ENCODE measurements at places on chromosomes 3 and 15. TPM values are rescaled to one million over a fixed set of nuclear protein-coding genes. Genes with fewer than 3 reads are reported as not detected.

DNA sequence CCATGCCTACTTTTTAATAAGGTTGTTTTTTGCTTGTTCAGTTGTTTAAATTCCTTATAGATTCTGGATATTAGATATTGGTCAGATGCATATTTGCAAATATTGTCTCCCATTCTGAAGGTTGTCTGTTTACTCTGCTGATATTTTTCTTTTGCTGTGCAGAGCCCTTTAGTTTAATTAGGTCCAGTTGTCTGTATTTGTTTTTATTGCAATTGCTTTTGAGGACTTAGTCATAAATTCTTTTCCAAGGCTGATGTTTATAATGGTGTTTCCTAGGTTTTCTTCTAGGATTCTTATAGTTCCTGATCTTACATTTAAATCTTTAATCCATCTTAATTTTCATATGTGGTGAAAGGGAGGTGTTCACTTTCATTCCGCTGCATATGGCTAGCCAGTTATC, 77.4 kb downstream of the PTPRG start:
- no peaks in the 10 kb centered on the region for H3K36me3 ChIP-seq
- H3K4me3 ChIP-seq: no peak overlapping the region
- no peak for DNase-seq
- no peak overlapping the region for H3K27ac ChIP-seq
- H3K4me1 ChIP-seq: no peaks in the 10 kb centered on the region
- no peaks in the 10 kb centered on the region for H3K27me3 ChIP-seq

GRCh38 chr3:177353140-177353539, 155.9 kb upstream of the TBL1XR1 start:
- peaks cover 25% of the 10 kb centered on the region for H3K4me1 ChIP-seq
- no peak for DNase-seq
- H3K27ac ChIP-seq: no peak overlapping the region
- H3K4me3 ChIP-seq: no peak overlapping the region
- H3K27me3 ChIP-seq: no peaks in the 10 kb centered on the region
- H3K36me3 ChIP-seq: no peaks in the 10 kb centered on the region

GRCh38 chr15:69513450-69513960, 60.9 kb downstream of the RPLP1 start:
- no peak for DNase-seq

The TMEM158 gene
- 0.40 TPM for total RNA-seq

The NGRN gene
- total RNA-seq: 33.5 TPM

The GATA2 gene
- 9.9 TPM for total RNA-seq

- H3K27ac ChIP-seq: no peak overlapping the region
- no peaks in the 10 kb centered on the region for H3K27me3 ChIP-seq
- H3K4me1 ChIP-seq: peaks cover 2% of the 10 kb centered on the region
Observed at GRCh38 chr15:31403606-31404005, 77.0 kb downstream of the KLF13 start.

GRCh38 chr3:183904833-183905780, 20.4 kb upstream of the PARL start:
- no peaks in the 10 kb centered on the region for H3K4me1 ChIP-seq
- no peaks in the 10 kb centered on the region for H3K36me3 ChIP-seq
- H3K27ac ChIP-seq: no peak overlapping the region
- no peak overlapping the region for H3K4me3 ChIP-seq
- DNase-seq: no peak
- H3K27me3 ChIP-seq: no peaks in the 10 kb centered on the region

DNA sequence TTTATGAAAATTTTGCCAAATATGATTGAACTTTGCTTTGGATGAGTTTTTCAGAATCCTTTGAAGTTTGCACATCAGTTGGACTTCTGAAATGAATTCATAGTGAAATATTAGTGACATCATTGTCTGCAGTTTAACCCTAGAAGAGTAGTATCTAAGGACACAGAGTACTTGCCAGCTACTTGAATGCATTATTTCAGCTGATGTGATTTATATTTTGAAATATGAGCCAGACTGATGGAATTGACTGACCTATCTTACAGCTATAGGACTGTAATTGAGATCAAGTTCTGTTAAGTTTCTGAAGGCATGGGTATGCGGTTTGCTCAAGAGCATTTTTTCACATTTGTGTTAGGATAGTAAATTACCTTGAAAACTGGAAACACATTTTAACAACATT, 51.2 kb downstream of the LYSMD4 start:
- H3K27ac ChIP-seq: no peak overlapping the region
- H3K36me3 ChIP-seq: peaks cover 22% of the 10 kb centered on the region
- H3K4me3 ChIP-seq: no peak overlapping the region
- H3K27me3 ChIP-seq: no peaks in the 10 kb centered on the region

- no peak overlapping the region for H3K27ac ChIP-seq
- H3K4me3 ChIP-seq: no peak overlapping the region
- DNase-seq: no peak
- no peaks in the 10 kb centered on the region for H3K36me3 ChIP-seq
- H3K27me3 ChIP-seq: no peaks in the 10 kb centered on the region
Observed at GRCh38 chr3:12644331-12644937, 19.5 kb downstream of the RAF1 start.

DNA sequence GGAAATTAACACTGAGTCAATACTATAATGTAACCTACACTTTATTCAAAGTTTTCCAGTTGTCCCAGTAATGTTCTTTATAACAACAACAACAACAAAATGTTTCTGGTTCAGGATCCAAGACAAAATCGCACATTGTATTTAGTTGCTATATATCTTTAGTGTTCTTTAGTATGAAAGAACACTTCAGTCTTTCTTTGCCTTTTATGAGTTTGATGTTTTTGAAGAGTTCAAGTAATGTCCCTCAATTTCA, 7.6 kb upstream of the GRAMD1C start:
- no peak for DNase-seq
- no peak overlapping the region for H3K4me3 ChIP-seq
- H3K36me3 ChIP-seq: no peaks in the 10 kb centered on the region
- peak overlapping the region; percentile 68 for H3K27ac ChIP-seq

The CSTA gene
- total RNA-seq: not detected

The TOPAZ1 gene
- total RNA-seq: not detected

DNA sequence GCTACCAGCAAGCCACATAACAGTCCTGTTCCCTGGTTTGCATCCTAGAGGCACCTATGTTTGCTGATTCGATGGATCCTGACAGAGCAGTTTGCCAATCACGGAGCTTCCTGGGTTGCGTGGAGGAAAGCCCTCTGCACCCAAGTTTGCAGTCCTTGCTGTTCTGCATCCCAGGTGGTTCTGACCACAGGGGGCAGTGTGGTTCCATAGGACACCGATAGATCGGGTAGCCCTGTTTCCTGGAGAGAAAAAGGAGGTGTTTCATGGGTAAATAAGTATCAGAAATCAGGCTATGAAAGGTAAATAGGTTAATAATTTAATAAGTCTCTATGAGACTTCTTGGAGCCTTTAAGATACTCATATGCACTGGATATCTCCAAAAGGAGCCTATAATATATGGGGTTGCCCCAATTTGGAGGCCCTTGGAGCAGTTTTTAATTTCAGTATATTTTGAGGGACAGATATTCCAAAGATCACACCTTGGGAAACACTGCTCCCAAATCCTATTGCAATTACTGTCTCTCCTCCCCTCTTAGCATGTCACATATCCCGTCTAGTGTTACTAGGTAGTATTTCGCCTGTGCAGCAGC, 194.6 kb upstream of the TPM1 start:
- DNase-seq: peak; percentile 26
- no peaks in the 10 kb centered on the region for H3K36me3 ChIP-seq
- H3K4me1 ChIP-seq: peaks cover 13% of the 10 kb centered on the region

- no peak overlapping the region for H3K27ac ChIP-seq
- H3K27me3 ChIP-seq: no peaks in the 10 kb centered on the region
- no peak for DNase-seq
- H3K4me3 ChIP-seq: no peak overlapping the region
- no peaks in the 10 kb centered on the region for H3K36me3 ChIP-seq
Observed at GRCh38 chr3:43753741-43754715, 63.3 kb downstream of the ABHD5 start.

The POMGNT2 gene
- 11.8 TPM for total RNA-seq

Measured in Peyer's patch (tissue), 4 donors.